ENCODE measurements at places on chromosomes 2 and 18. TPM values are rescaled to one million over a fixed set of nuclear protein-coding genes. Genes with fewer than 3 reads are reported as not detected.

- H3K27ac ChIP-seq: peak overlapping the region; percentile 3
- H3K27me3 ChIP-seq: no peaks in the 10 kb centered on the region
- DNase-seq: no peak
- H3K4me3 ChIP-seq: no peak overlapping the region
- peaks cover 12% of the 10 kb centered on the region for H3K4me1 ChIP-seq
Measured at GRCh38 chr2:26011609-26011989, 22.3 kb upstream of the RAB10 start.

DNA sequence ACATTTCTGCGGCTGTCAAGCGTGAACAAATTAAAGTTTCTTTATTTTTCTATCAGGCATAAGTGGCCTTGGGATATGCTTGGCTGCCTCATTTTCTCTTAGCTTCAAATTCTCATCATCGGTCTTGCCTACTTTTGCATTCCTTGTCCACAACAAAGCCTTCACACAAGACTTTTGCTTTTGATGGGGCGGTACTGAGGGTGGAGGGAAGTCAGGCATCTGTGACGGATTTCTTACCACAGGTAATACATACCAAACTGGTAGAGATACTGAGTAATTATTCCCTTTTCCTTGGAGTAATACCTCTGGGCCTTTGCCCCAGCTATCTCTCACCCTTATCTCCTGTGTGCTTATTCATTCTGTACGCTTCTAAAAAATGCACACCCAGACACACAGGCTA, 468.3 kb upstream of the RGPD4 start:
- no peak overlapping the region for H3K4me3 ChIP-seq
- H3K27me3 ChIP-seq: no peaks in the 10 kb centered on the region
- H3K27ac ChIP-seq: no peak overlapping the region
- DNase-seq: no peak
- no peaks in the 10 kb centered on the region for H3K36me3 ChIP-seq

DNA sequence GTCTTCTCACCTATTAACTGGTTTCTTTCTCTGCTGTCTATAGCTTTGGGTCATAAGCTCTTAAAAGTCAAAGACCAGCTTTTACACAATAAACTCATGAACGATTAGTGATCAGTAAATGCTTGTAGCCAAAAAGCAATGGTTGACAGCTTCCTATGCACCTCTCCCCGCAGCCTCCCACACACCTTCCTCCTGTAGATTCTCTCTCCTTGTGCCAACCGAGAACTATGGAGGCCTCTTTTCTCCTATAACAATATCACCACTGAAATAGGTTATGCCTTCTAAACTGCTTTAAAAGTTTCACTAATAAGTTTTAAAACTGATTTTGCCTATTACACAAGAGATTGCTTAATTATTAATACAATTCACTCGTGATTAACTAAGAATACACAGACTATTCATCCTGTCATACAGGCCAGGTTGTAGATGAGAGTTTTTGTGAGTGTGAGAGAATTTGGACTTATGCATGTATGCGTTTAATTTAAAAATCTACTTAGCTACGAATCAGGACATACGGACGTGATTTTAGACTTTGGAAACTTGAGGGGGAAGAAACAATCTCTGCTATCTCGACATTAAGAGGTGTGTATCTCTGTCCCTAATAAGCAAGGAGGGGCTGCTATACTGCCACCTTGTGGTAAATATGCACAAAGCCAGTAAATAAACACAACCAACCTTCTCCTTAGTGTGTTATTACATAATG, 229.1 kb upstream of the RBBP8 start:
- no peaks in the 10 kb centered on the region for H3K36me3 ChIP-seq
- H3K27ac ChIP-seq: no peak overlapping the region
- no peaks in the 10 kb centered on the region for H3K4me1 ChIP-seq
- H3K4me3 ChIP-seq: no peak overlapping the region
- DNase-seq: peak; percentile 63

GRCh38 chr2:107027205-107027604, 141.2 kb upstream of the ST6GAL2 start:
- H3K4me3 ChIP-seq: no peak overlapping the region
- H3K27ac ChIP-seq: no peak overlapping the region
- DNase-seq: no peak
- no peaks in the 10 kb centered on the region for H3K36me3 ChIP-seq
- H3K27me3 ChIP-seq: no peaks in the 10 kb centered on the region

- no peaks in the 10 kb centered on the region for H3K4me1 ChIP-seq
- H3K36me3 ChIP-seq: no peaks in the 10 kb centered on the region
- no peak overlapping the region for H3K4me3 ChIP-seq
- no peak overlapping the region for H3K27ac ChIP-seq
- H3K27me3 ChIP-seq: no peaks in the 10 kb centered on the region
Measured at GRCh38 chr2:72220170-72220569, 72.5 kb upstream of the CYP26B1 start.

DNA sequence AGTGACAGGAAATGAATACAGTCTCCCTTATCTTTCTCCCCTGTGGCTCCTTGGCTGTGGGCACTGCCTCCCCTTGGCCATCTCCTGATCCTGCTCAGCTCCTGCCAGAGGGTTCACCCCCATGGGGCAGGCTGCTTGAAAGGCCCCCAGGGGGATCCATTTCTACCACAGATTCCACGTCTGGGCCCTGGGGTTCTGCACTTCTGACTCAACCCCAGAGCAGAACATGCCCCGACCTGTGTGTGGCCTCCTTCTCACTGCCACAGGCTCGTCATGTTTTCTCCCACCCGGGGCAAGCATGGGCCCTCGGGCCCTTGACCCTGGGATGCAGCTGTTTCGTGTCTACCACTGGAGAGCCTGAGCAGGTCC, 122.2 kb downstream of the ACKR3 start:
- no peaks in the 10 kb centered on the region for H3K36me3 ChIP-seq
- H3K27ac ChIP-seq: no peak overlapping the region
- H3K4me1 ChIP-seq: peaks cover 15% of the 10 kb centered on the region

DNA sequence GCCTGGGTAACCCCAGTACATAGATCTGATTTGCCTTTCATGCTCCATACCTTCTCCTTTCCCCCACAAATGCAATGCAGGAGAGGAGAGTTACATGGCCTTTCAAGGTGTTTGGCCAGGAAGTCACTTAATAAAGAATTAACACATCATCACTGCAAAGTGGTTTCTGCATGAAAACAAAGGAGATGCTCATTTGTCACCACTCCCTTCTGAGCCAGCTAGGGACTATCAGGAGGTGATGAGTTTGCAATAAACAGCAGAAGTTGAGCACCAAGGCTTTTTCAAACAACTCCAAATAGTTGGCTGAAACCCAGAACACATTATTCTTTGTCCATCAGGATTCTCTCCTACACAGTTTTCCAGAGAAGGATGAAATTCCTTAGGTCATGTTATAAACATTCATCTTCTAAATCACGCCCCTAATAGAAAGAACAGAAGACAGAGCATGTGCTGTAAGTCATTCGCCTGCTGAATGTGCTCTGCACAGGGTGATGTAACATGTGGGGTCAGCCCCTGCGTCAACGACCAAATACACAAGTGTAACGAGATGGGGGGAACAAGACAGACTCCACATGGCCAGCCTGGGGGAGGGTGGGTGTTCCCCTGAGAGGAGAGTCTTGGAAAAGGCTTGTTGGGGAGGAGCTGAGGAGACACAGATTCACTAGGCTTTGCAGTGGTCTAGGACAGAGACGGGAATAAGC, 87.3 kb upstream of the RMDN2 start:
- peak; percentile 86 for DNase-seq
- H3K4me3 ChIP-seq: no peak overlapping the region
- H3K27ac ChIP-seq: peak overlapping the region; percentile 33
- no peaks in the 10 kb centered on the region for H3K36me3 ChIP-seq
- peaks cover 8% of the 10 kb centered on the region for H3K4me1 ChIP-seq

GRCh38 chr18:75823471-75823870, 396.0 kb upstream of the SMIM21 start:
- no peak overlapping the region for H3K4me3 ChIP-seq
- no peak overlapping the region for H3K27ac ChIP-seq
- H3K36me3 ChIP-seq: no peaks in the 10 kb centered on the region
- DNase-seq: no peak
- peaks cover under 1% of the 10 kb centered on the region for H3K4me1 ChIP-seq

DNA sequence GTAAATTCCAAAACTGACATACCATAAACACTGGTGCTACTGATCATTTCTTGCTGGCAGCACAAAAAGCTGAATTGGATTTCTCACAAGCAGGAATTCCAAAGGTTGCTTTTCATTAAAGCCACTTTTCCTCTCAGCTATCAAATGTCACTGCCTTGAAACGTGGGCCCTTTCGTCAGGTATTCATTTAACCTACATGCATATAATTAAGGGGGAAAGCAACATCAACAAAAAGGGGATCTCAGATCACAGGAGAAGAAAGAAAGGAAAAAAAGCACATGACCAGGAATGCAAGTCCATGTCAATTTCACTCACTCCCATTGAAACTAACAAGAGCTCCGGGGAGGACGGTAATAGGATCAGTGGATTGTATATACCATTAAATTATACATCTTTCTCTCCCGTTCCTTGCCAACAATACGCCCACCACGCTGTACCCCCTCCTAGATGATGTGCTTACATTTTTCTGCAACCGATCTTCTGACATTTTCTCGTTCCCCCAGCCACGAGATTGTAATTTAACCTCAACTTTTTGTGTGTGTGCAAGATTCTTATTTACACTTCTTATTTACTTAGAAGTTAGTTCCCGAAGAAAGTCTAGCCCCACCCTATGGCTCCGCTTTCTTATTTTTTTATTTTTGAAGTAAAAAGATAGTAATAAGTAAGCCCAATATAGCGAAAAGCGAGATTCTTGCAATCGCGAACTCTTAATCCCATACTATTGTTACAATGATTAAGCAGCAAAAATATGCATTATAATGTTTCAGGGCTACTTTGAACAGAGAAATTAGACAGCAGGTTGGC, 725 bp downstream of the FIGN start:
- H3K4me3 ChIP-seq: peak overlapping the region; percentile 55
- DNase-seq: peak; percentile 9
- H3K27ac ChIP-seq: no peak overlapping the region
- peaks cover 6% of the 10 kb centered on the region for H3K4me1 ChIP-seq
- peaks cover 21% of the 10 kb centered on the region for H3K27me3 ChIP-seq

Gene RESP18
- total RNA-seq: not detected

Gene ASB18
- 4.7 TPM for total RNA-seq

Gene XDH
- under 0.01 TPM for total RNA-seq

Measured in muscle of leg (tissue), 16 donors.